ENCODE measurements at places on chromosomes 7 and 10. TPM values are rescaled to one million over a fixed set of nuclear protein-coding genes. Genes with fewer than 3 reads are reported as not detected.
A peak's percentile ranks its signal among the peaks of the same experiment; 100 is the strongest.

GRCh38 chr7:116273283-116273917, 63.1 kb downstream of the TES start:
- DNase-seq = no peak

- DNase-seq = peak; percentile 100
These were observed 8.2 kb upstream of the STARD3NL start for GRCh38 chr7:38169847-38170246.

HTR5A gene
- total RNA-seq = not detected

- no peak for DNase-seq
These were observed 176.0 kb downstream of the KMT2E start for GRCh38 chr7:105189859-105190492.

ATP6V0E2 gene
- 61.5 TPM for total RNA-seq

GRCh38 chr7:78218051-78218450, 419.5 kb downstream of the PHTF2 start:
- no peak for DNase-seq

DNA sequence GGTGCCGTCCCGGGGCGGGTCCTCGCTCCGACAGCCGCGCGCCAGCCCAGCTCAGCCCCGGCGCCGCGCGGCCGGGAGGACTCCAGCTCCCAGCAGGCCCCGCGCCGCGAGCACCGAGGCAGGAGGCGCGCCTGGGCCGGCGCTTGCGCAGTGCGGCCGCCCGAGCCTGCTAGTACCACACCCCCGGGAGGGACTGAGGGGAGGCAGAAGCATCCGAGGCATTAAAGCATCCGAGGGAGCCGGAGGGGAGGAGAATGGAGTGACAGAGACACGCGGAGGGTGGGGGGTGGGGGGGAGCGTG, at the start of gene GRK5:
Gene GRK5 (plus strand): TSS at position 206 of the 301 bp plus-strand sequence. CDS start 347 bp downstream, outside the sequence.
- peak; percentile 93 for DNase-seq

DNA sequence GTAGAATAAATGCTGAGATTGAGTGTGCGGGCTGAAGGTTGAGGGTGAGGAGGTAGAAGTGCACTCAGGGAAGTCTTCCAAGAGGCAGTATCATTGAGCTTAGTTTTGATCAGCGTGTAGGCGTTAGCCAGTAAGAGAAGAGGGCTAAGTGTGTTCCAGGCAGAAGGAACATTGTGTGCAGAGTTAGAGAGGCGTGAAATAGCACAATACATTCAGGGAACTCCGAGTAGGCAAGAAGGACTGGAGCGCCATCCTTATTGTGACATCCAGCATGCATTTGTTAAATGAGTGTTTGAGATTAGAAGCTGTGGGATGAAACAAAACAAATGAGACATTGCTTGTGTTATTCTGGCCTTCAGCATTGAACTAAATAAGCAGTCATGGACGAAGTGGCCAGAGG, 140.9 kb upstream of the MKLN1 start:
- DNase-seq = no peak

- no peak for DNase-seq
These were observed 688 bp upstream of the FOXL3 start for GRCh38 chr7:289209-289755.

DNA sequence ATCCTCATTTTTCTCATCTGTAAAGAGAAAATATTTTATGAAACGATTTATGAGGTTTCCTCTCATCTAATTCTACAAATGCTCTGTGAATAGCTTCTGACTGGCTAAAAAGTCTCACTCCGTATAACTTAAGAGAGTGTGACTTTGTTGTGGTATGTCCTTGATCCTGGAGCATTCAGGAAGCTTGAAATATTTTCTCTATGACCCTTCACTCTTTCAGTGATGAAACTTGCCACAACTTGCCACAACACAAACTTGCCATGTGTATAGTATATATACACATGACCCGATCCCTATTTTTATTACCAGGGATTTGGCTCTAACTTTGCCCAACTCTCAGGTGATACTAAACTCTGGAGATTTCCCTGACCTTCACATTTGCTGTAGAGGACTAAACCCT, 74.1 kb downstream of the TES start:
- DNase-seq = no peak

ADCY1 gene
- total RNA-seq = 3.1 TPM

- no peak for DNase-seq
These were observed 116.8 kb downstream of the ZMYND11 start for GRCh38 chr10:251982-252582.

DNA sequence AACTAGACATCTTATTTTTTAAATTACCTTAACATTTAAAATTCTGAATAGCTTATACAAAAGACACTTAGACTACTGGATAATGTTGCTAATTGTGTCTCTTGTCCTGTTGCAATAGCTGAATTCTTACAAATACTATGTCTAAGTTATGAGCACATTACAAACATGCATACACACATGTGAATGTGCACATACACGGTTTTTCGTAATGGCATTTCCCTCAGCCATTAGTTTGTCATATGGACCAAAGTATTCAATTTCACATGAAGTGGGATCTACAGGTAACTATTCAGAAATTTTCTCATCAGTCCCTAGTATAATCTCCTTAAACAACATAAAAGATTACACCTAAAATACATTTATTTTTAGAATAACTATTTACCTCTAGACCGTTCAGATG, 178.6 kb upstream of the BET1 start:
- DNase-seq = no peak

RBP4 gene
- not detected for total RNA-seq

DNA sequence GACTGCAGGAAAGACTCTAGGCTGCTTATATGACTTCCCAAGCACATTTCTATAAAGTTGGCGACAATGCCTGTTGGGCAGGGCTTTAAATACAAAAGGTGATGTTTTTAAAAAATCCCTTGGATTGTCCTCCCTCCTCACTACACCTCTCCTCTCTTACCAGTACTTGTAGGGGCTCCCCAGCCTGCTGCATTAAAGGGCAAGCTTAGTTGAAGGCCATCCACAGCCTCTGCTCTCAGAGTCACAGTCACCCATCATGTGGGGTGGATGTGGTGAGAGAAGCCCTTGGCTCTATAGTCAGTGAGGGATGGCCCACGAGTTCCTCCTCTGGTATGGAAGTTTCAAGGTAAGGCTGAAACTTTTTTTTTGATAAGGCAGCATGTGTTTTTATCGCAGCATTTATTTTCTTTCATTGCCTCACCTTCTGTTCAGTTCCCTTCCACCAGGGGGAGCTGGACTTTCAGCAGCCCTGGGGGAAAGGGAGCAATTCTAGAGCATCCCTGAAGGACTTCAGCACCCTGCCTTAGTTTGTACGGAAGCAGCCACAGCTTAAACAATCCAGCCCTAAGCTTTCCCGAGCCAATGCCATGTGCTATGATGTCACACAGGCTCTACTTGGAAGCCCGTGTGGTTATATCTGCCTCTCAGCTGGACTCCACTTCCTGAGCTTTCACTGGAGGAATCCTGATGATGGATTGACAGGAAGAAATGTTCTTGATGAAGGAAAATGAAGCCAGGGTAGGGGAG, 131.9 kb downstream of the CALCR start:
- peak; percentile 28 for DNase-seq

PMS2 gene
- total RNA-seq = 17.4 TPM

- DNase-seq = no peak
These were observed 391.1 kb upstream of the MGMT start for GRCh38 chr10:129075927-129076326.

DNA sequence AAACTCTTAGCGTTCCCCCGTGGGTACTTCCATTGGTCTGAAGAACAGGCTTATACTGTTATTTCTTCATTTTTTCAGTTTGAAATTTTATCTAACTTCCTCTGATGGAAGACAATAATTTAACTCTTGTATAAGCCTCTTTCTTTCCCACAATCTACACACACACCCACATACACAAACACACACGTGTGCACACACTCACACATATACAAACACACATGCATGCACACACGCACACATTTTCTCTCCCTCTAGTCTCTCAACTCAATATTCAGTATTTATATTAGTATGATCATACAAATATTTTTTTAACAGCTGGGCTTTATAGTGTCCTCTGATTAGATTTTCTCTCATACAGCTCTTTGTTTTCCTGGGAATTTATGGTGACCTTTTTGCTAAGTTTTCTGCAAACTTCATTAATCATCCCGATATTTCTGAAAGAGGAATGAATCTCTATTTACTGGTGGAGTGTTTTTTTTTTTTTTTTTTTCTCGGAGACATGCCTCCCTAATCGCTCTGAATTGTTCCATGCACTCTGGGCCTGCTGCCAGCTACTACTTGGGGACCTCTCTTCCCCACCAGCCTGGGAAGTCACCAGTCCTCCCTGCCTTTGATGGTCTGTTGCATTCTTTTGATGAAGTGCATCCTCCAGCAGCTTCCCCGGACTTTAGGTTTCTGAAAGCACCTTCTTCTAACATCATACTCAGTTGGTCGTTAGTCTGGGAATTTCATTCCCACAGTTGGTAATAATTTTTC, 75.5 kb downstream of the ZNF777 start:
- DNase-seq = peak; percentile 8

DNA sequence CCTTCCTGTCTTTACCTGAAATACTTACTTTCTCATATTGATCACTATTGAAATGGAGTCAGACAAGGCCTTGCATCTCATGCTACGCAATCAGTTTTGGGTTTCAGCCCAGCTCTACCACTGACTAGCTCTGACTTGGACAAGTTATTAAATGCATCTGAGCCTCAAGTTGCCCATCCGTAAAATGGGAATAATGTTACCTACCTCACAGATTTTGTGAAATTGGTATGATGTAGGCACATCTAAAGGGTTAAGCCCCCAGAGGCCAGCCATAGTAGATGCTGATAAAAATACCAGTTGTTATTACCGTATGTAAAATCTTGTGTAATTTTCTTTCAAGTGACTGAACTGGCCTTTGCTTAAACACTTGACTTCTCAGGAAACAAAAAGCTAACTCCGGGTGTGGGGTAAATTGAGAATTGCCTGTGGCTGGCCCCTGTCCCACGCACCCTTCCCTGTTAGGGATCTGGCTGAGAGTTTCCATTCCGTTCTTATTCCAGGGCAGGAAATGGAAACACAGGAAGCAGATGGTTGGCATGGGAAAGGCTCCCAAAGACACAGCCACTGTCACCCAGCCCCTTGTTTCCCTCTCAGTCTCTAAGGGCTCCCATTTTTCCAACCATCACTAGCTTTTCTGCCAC, 7.5 kb downstream of the DUSP5 start:
- no peak for DNase-seq

MBL2 gene
- total RNA-seq = not detected

INA gene
- 7.9 TPM for total RNA-seq

DNA sequence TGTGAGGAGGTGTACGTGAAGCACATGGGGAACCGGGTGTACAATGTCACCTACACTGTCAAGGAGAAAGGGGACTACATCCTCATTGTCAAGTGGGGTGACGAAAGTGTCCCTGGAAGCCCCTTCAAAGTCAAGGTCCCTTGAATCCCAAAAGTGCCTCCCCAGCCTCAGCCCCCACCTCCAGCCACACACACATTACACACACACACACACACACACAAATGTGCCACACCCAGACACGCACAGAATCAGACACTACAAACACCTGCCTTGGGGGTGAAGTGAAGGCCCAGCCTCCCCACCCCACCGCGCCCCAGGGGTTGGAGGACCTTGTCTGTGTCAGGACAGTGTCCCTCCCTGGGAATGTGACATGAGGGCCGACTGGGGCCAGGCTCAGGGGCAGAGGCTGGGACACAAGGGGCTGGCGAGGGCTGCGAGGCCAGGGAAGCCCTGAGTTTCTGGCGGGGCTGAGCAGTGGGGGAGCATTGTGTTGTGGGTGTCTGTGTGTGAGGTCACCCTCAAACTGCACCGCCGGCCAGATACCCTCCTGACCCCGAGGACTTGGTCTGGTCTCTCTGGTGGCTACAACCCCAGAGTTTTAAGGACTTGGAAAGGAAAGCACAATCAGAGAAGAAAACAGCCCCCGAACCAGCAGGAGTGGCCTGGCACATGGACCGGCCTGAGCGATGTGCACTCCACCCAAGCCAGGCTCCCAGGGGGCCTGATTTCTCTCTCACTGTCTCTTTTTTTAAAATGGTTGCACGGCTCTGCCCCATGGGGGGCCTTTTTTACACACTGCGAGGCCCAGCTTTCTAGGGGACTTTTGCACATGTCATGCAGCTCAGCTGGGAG, 4.0 kb upstream of the ATP6V1F start:
- no peak for DNase-seq

NEBL gene
- under 0.01 TPM for total RNA-seq

Measured in RPMI7951 (cell line).